ENCODE measurements at places on chromosomes 2 and 18. TPM values are rescaled to one million over a fixed set of nuclear protein-coding genes. Genes with fewer than 3 reads are reported as not detected.
A peak's percentile ranks its signal among the peaks of the same experiment; 100 is the strongest.

- peaks cover 27% of the 10 kb centered on the region for H3K27me3 ChIP-seq
- no peak overlapping the region for H3K27ac ChIP-seq
- H3K36me3 ChIP-seq: no peaks in the 10 kb centered on the region
- peaks cover 15% of the 10 kb centered on the region for H3K4me1 ChIP-seq
- no peak overlapping the region for H3K4me3 ChIP-seq
- no peak for DNase-seq
Measured at GRCh38 chr2:192190474-192190873, 4.3 kb downstream of the TMEFF2 start.

- H3K4me3 ChIP-seq: no peak overlapping the region
- H3K4me1 ChIP-seq: no peaks in the 10 kb centered on the region
- peaks cover 94% of the 10 kb centered on the region for H3K36me3 ChIP-seq
- no peaks in the 10 kb centered on the region for H3K27me3 ChIP-seq
- DNase-seq: no peak
Measured at GRCh38 chr2:47796090-47796697, 13.2 kb downstream of the MSH6 start.

DNA sequence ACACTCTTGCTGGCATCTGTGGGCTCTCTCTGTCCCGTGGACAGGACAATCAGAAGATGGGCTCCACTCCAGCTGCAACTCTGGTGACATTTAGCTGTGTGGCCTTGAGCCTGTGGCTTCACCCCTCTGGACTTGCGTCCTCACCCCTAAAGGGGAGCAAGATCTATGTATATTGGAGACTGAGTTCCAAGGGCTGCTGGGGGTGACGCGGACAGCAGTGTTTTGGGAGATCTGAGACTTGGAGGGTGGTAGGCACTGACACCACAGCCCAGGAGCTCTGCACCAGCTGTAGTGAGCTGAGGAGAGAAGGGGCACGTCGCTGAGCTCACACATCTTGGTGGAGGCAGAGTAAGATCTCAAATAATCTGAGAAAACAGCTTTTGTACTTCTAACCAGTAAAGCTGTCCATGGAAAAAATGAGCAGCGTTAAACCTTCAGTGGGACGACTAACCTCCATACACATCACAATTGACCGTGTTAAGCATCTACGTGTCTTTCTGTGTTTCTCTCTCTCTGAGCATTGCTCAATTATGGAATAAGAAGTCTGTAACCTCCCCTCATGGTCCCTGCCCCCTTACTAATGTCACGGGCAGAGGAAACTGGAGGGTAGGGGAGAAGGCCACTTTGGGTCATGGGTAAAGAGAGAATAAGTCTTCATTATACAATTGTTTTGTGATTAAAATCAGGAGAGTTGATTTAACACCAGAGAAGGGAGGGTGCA lies 85.8 kb downstream of the SH3RF3 start:
- no peak overlapping the region for H3K27ac ChIP-seq
- H3K4me1 ChIP-seq: peaks cover 33% of the 10 kb centered on the region
- no peaks in the 10 kb centered on the region for H3K36me3 ChIP-seq
- no peaks in the 10 kb centered on the region for H3K27me3 ChIP-seq
- no peak overlapping the region for H3K4me3 ChIP-seq

DNA sequence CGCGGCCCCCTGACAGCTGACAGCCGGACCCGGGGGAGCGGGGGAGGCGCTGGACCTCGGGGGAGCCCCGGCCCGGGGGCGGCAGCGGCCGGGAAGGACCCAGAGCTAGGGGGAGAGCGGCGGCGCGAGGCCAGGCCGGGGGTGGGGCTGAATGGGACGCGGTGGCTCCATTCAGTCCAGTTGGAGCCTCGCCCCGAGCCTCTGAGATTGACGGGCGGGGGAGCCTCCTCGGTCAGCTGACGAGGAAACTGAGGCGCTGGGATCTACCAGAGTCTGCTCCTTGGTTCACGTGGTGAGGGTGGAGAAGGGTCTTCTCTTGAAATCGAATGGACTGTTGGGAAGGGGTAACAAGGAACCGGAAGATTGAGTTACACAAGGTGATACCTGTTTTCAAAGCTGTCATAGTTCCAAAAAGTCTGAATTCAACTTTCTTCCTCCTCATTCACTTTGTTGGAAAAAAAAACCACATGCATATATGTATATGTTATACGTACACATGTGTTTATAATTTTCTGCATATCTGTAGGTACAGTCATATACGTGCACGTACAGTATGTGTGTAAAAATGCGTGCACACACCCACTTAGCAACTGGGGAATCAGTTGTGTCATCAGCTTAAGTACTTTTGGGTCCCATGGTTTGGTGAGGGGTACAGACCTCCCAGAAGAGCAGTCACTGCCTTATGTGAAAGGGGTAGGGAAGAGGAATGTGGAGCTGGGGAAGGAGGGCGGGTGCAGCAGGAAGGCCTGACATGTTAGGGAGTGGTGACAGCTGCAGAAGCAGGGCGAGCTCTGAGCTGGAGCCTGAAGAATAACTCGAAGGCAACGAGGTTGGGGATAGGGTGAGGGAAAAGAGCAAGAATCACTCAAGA lies 628 bp downstream of the PPP1R7 start:
- peaks cover 28% of the 10 kb centered on the region for H3K4me1 ChIP-seq
- H3K27ac ChIP-seq: peak overlapping the region; percentile 81
- peak; percentile 37 for DNase-seq
- no peaks in the 10 kb centered on the region for H3K27me3 ChIP-seq
- peak overlapping the region; percentile 72 for H3K4me3 ChIP-seq

GRCh38 chr2:238510911-238511613 lies 84.3 kb downstream of the ASB1 start:
- H3K4me3 ChIP-seq: no peak overlapping the region
- no peaks in the 10 kb centered on the region for H3K27me3 ChIP-seq
- H3K4me1 ChIP-seq: no peaks in the 10 kb centered on the region
- H3K27ac ChIP-seq: no peak overlapping the region
- H3K36me3 ChIP-seq: no peaks in the 10 kb centered on the region

DNA sequence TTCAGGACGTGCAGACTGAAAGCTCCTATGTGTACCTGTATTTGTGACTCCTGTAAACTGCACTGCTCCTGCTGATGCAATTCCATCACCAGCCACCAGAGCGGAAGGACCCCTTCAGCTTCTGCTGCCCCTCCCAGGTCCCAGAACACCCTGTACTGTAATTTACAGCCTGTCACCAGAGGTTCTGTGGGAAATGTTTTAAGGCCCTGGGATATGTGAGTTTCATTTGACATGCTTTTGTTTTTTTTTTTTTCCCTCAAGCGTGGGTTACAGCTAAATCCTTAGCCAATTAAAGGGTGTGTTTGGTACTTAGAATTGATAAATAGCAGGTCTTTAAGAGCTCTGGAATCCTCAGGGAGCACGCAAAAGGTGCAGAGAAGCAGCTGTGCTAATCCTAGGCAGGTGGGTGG lies 79.4 kb downstream of the KCTD1 start:
- no peak overlapping the region for H3K4me3 ChIP-seq
- no peaks in the 10 kb centered on the region for H3K27me3 ChIP-seq
- no peak overlapping the region for H3K27ac ChIP-seq
- no peaks in the 10 kb centered on the region for H3K36me3 ChIP-seq

DNA sequence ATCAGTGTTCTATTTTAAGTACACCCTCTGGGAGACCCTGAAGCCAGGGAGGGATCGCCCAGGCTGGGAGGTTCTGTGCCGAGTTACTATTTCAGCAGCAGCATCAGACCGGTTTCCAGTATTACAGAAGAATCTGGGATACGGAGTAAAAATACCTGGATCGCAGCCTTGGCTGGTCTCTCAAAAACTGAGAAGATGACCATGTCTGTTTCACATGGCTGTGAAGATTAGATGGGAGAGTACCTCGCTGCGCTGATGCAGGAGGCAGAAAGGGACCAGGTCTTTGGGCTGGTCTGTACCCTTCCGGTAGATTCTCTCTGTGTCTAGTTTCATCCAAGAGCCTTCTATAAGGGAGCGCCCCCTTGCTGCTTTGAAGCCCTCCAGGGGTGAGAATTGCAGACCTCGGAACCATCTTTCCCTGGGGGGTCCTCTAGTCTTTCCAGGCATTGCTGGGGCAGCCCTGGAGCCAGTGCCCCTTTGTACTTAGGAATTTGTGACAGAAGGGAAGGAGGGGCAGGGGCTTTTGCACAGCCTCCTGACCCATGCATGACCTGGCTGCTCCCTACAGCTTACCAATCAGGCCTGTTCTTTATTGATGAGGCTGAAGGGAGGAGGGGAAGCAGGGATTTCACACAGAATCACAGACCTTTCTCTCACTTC lies 56.3 kb upstream of the MAPRE3 start:
- H3K27ac ChIP-seq: no peak overlapping the region
- no peaks in the 10 kb centered on the region for H3K4me1 ChIP-seq
- H3K27me3 ChIP-seq: peaks cover 66% of the 10 kb centered on the region
- H3K4me3 ChIP-seq: no peak overlapping the region

DNA sequence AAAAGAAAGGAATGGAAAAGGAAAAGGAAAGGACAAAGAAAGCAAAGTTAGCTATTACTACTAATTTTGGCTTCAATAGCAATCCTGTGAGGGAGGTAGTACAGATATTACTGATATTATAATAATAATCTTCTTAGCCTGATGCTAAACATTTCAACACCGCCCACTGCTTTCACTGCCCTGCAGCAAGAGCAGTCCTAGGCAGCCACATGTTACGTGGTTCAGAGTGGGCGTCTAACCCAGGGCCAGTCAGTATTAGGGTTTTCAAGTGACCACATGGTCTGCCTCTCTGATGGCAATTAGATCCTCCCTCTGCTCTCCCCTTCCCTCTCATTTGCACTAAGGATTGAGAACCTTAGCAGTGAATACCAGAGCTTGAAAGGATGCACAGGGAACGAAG lies 83.7 kb upstream of the ZNF397 start:
- no peak overlapping the region for H3K27ac ChIP-seq
- no peaks in the 10 kb centered on the region for H3K27me3 ChIP-seq
- no peak overlapping the region for H3K4me3 ChIP-seq
- no peaks in the 10 kb centered on the region for H3K36me3 ChIP-seq

DNA sequence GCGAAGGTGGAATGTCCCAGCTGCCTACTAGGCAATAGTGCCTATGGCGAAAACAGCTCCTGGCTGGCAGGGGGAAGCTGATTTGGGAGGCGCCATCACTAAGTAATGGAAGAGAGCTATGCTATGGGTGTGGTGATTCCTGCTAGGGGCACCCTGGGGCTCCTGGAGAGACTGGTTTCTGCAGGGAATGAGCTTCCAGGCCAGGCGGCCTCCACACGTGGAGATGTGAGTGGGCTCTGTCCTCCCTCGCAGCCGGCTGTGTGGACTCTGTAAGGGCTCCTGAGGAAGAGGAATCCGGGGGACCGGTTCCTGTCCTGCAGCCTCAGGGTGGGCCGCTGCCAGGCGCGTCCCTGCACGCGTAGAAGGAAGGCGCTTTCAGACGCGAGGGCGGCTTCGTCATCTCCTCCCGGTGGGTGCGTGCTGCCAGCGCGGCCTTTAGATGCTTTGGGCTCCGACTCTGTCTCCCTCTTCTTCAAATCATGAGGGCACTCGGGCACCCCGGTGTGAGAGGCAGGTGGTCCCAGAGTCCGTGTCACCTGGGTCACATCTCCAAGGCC lies 55.5 kb upstream of the ANKRD62 start:
- H3K27ac ChIP-seq: peak overlapping the region; percentile 39
- peak overlapping the region; percentile 53 for H3K4me3 ChIP-seq
- H3K36me3 ChIP-seq: peaks cover 3% of the 10 kb centered on the region
- no peaks in the 10 kb centered on the region for H3K27me3 ChIP-seq

DNA sequence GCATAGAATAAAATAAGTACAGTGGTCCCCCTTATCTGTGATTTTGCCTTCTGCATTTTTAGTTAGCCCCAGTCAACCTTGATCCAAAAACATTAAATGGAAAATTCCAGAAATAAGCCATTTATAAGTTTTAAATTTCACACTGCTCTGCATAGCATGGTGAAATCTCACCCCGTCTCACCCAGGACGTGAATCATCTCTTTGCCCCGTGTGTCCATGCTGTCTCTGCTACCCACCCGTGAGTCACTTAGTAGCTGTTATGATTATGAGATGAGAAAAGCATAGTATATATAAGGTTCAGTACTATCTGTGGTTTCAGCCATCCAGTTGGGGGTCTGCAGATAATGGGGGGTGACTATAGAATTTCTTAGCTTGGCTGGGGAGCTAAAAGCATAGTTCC lies 67.3 kb downstream of the RHBDD1 start:
- no peaks in the 10 kb centered on the region for H3K4me1 ChIP-seq
- H3K36me3 ChIP-seq: peaks cover 24% of the 10 kb centered on the region
- DNase-seq: no peak
- no peaks in the 10 kb centered on the region for H3K27me3 ChIP-seq
- no peak overlapping the region for H3K4me3 ChIP-seq
- no peak overlapping the region for H3K27ac ChIP-seq

- DNase-seq: peak; percentile 91
- H3K4me3 ChIP-seq: peak overlapping the region; percentile 82
- H3K27ac ChIP-seq: peak overlapping the region; percentile 78
- H3K27me3 ChIP-seq: no peaks in the 10 kb centered on the region
Measured at GRCh38 chr2:191245869-191246531, 796 bp downstream of the MYO1B start.

- no peaks in the 10 kb centered on the region for H3K27me3 ChIP-seq
- no peak overlapping the region for H3K4me3 ChIP-seq
- no peak overlapping the region for H3K27ac ChIP-seq
- peak; percentile 48 for DNase-seq
- H3K36me3 ChIP-seq: peaks cover 49% of the 10 kb centered on the region
Measured at GRCh38 chr2:231800493-231801091, 14.3 kb downstream of the COPS7B start.

- DNase-seq: no peak
- peaks cover 31% of the 10 kb centered on the region for H3K4me1 ChIP-seq
- H3K27me3 ChIP-seq: no peaks in the 10 kb centered on the region
- peaks cover 24% of the 10 kb centered on the region for H3K36me3 ChIP-seq
- H3K4me3 ChIP-seq: no peak overlapping the region
Measured at GRCh38 chr18:9117980-9118841, 15.7 kb downstream of the NDUFV2 start.

DNA sequence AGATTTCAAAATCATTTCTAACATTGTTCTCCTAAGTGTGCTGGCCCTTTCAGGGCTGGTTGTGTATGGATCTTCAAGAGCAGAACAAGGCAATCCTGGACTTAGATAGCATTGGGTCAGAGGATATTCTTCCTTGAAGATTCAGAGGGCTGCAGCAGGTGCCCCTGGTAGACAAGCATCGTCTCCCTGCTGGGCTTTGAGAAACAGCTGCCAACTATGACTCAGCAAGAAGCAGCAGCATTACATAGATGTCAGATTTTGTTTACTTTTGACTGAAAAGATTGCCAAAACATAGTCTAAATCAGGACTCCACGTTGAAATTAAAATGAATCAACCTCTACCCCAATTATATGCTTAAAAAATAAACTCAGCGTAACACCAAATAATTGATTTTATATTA lies 618.8 kb downstream of the SOCS6 start:
- H3K4me3 ChIP-seq: no peak overlapping the region
- no peaks in the 10 kb centered on the region for H3K4me1 ChIP-seq

The MZT2B gene
- total RNA-seq: 218 TPM

The NCKAP5 gene
- total RNA-seq: 5.5 TPM

The SELENOI gene
- 42.5 TPM for total RNA-seq

The CPLX4 gene
- not detected for total RNA-seq

The FSIP2 gene
- 3.1 TPM for total RNA-seq

Data from stomach (tissue), 19 donors.